Mammary epithelial cell (primary cell): ENCODE measurements at places on chromosomes 11 and 22. TPM values are rescaled to one million over a fixed set of nuclear protein-coding genes. Genes with fewer than 3 reads are reported as not detected.

SLC22A12 gene
- not detected for total RNA-seq

NF2 gene
- 138 TPM for total RNA-seq

GRM5 gene
- total RNA-seq = not detected in 2 replicates

TMEM225 gene
- total RNA-seq = not detected

ADAMTS15 gene
- total RNA-seq = 16.5 TPM

MAP6 gene
- total RNA-seq = 8.8 TPM

ALX4 gene
- total RNA-seq = not detected in 2 replicates

JRKL gene
- 7.2 TPM for total RNA-seq

SLC22A25 gene
- not detected for total RNA-seq

C1QTNF5 gene
- 0.50 TPM for total RNA-seq

PANX3 gene
- not detected for total RNA-seq

LRRC56 gene
- total RNA-seq = 1.2 and 1.4 TPM in 2 replicates

MS4A12 gene
- total RNA-seq = not detected in 2 replicates

PARVG gene
- total RNA-seq = not detected

GRAMD1B gene
- 0.19 TPM in 1 of 2 replicates, not detected in the other for total RNA-seq

DEUP1 gene
- total RNA-seq = under 0.01 TPM

GDPD4 gene
- total RNA-seq = not detected in 2 replicates

GPHA2 gene
- not detected for total RNA-seq

TUBA8 gene
- 0.33 TPM for total RNA-seq

OSBPL5 gene
- total RNA-seq = 24.6 and 35.7 TPM in 2 replicates

LINC01488 gene
- not detected for total RNA-seq

APOL3 gene
- total RNA-seq = 0.83 TPM

PHF21B gene
- total RNA-seq = not detected

E2F8 gene
- total RNA-seq = 0.17 TPM

OR5AN1 gene
- not detected for total RNA-seq
